ENCODE measurements at places on chromosomes 16 and 17.

DNA sequence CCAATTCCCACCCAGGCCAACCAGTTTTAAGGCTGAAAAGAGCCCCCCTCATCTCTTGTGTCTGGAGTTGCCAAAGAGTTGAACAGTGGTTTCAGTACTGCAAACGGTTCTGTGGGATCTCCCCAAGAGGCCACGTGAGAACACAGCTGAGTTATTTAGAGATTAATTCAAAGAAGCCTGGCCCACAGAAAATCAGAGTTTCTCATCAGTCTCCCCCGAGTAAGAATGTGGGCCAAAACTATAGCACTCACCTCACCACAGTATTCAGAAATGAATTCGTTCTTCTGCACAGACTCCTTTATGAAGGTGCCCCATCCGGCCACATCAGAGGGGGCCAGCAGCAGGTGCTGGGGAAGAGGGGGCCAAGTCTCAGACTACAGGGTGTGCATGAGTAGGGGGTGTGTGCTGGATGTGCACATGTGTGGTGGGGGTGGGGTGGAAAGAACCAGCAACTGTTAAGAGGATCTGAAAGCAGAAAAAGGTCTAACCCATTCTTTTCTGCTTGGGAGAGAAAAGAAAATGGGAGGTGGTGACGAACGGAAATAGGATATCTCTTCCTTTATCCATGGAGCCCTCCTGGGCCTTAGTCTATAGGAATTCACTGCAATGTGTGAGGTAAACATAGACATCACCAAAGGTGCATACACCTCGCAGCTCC is 22.6 kb downstream of the CNTNAP1 start:
- no peak for DNase-seq

DNA sequence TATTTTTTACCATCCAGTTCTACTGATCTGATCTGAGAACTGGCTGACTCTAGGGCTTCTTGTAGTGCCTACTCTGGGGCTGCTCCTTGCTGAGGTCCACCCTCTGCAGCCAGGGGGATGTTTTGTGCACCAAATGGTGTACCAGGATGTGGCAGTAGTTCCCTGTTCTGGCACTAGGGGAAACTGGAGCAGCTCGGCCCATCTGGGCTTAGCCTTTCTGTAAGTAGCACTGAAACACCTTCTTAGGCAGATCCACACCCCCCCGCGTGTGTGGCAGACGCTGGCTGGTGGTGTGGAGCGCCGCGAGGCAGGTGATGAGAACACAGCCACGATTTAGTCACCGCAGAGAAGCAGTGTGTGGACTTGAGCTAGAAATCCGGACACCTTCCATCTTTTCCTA is 17.0 kb downstream of the DUSP14 start:
- DNase-seq: no peak

- no peak for DNase-seq
Measured at GRCh38 chr17:72005332-72006163, 115.3 kb upstream of the SOX9 start.

DNA sequence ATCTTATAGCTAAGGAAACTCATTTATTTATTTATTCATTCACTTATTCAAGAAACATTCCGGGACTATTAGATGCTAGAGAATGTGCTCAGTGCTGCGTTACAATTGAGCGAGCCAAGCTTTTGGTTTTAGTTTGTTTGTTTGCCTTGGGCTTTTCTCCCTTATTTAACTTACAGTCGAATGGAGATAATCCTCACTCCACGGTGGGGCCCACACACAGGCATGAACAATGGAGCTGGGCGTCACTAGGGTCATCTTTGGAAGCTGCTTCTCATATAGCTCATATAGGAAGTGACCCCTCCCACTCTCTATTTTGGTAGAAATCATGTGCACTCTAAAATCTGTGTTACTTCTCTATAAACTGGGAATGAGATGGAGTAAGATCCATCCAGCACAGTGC is 210.0 kb downstream of the TMEM114 start:
- DNase-seq: no peak

DNA sequence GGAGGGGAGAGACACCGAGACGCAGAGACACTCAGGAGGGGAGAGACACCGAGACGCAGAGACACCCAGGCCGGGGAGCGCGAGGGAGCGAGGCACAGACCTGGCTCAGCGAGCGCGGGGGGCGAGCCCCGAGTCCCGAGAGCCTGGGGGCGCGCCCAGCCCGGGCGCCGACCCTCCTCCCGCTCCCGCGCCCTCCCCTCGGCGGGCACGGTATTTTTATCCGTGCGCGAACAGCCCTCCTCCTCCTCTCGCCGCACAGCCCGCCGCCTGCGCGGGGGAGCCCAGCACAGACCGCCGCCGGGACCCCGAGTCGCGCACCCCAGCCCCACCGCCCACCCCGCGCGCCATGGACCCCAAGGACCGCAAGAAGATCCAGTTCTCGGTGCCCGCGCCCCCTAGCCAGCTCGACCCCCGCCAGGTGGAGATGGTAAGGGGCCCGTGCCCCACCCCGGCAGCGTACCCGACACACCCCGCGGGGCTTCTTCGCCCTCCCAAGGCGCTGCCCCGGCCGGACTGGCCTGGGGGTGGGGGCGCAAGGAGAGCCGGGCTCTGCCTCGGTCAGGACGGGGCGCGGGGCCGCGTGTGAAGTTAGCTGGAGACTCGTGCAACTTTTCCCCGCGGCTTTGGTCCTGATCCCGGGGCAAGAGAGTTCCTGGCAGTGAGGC is 427 bp downstream of the PPP1R1B start:
- no peak for DNase-seq

DNA sequence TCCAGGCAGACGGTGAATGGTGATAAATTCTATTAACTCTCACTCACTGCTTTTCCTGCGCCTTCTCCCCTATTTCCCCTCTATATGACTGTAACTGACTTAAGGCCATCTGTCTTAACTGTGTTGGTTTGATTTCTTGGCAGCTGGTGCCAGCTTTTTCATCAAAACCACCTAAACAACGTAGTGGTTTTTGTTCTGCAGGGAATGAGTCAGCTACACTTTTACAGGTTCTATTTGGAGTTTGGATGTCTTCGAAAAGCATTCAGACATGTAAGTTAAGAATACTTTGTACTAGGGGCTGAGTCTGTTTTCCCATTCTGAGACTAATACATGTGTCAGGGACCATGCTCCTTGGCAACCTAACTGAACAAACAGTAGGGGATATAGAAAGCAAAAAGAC is 8.5 kb downstream of the REXO5 start:
- no peak for DNase-seq

- no peak for DNase-seq
Measured at GRCh38 chr17:30360086-30360808, 18.5 kb upstream of the CPD start.

DNA sequence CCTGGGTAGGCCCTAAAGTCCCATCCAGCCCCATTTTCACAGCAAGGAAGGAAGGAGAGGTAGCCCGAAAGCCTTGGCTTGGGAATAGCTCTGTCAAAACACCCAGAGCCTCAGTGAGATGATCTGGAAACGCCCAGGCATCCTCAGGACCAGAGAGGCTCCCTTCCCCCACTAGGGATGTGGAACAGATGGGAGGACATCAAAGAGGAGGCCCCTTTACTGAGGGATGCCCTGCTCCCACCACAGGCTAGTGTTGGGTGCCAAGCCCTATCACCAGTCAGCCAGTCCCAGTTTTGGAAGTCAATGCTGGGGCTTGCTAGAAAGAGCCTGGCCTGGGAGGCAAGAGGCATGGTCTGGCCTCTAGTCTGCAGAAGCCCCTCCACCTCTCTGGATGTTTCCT is 4.7 kb downstream of the TPPP3 start:
- DNase-seq: no peak

GRCh38 chr17:75872434-75873351 is 5.7 kb downstream of the TRIM47 start:
- peak; percentile 29 for DNase-seq

DNA sequence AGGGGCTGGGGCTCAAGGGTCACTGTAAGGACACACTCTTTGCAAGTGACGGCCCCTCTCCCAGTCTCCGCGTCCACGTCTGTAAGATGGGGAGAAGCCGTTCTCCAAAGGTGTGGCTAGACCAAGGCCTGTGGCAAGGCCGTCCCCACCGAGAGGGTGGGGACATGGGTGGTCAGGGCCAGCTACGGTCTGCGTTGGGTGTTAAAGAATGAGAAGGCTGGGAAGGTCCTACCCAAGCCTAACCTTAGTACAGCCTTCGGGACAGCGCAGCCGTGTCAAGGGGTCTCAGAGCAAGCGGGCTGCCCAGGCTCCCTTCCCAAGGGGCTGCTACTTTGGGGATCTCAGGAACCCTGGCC is 1.9 kb downstream of the C1QTNF8 start:
- DNase-seq: no peak

GRCh38 chr17:72677108-72677507 is 415.4 kb downstream of the SLC39A11 start:
- DNase-seq: no peak

- no peak for DNase-seq
Measured at GRCh38 chr17:60902399-60902798, 224.7 kb downstream of the BCAS3 start.

- no peak for DNase-seq
Measured at GRCh38 chr17:80920441-80920840, 71.2 kb upstream of the CHMP6 start.

GRCh38 chr16:22734368-22734767 is 79.6 kb upstream of the HS3ST2 start:
- no peak for DNase-seq

DNA sequence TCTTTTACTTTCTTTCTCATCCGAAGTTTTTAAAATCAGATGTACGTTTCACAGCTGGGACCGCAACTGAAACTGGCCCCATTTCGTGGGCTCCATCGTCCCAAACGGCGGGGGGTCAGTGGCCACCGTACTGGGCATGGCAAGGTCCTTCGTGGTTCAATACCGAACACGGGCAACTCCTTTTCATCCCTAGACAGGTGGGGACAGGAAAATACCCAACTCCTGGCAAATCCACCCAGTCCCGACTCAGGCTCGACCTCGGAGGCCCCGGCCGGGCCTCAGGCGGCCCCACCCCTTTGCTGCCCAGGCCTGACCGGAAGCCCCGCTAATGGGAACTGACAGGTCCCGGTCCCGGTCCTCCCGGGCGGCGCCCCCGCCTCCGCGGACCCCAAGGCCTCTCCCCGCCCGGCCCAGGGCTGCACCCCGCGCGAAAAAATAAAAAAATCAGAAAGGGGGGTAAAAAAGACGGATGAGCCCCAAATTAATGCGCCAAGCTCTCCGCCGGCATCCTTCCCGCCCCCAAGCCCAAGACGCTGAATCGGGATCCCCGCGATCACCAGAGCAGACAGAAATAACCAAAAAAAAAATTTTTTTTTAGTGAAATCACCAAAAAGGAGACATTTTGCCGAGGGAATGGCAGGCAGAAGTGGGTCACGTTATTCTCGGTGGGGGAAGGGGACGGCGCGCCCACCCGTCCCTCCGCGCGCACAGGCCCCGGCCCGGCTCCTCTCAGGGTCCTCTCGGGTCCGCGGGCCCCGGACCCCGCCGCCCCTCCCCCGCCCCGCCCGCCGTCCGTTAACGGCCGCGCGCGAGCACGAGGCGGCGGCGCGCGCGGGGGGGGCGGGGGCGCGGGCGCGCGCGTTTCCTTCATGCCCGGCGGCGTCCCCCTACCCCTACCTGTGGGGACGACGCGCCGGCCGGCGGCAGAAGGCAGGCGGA is 562 bp downstream of the ZC3H7A start:
- no peak for DNase-seq

GRCh38 chr17:50062293-50063243 is 6.7 kb downstream of the ITGA3 start:
- DNase-seq: no peak

DNA sequence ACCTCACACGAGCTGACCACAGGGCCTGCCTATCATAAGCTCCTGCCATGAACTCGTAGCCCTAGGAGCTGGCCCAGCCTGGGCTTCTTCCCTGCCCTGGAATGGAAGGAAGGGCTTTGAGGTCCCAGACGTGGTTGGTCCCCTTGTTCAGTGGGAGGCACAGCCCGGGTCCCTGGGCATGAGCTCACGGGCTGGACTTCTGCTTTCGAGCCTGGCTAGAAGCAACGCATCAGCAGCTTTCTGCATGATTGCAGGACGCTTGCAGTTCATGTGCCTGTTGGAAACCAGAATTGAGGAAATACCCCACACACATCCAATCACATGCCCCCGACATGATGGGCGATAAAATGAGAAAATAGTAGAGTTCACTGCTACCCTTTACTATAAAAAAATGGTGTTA is 293.3 kb downstream of the MAF start:
- DNase-seq: no peak

- peak; percentile 77 for DNase-seq
Measured at GRCh38 chr16:50665128-50665878, 15.8 kb downstream of the SNX20 start.

DNA sequence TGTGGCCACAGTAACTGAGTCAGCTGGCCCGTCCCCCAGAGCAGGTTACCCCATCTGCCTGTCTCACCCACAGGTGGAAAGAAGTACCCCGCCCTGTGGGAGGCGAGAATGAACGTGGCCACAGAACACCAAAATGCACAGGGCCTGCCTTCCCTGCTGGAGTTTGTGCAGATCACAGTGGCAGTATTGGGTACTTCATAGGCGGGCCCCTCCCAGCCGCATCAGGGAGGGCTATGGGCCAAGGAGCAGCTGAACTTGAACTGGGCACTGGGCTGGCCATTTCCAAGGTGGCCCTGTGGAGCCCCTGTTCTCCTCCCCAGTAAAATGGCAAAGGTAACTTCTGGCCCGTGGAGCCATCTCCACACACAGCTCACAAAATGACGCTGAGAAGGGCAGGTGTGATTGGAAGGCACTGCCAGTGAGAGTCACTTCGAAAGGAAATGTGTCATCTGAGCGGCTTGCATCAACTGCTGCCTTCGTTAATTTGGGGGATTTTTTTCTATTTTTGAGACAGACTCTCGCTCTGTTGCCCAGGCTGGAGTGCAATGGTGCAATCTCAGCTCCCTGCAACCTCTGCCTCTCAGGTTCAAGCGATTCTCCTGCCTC is 162.9 kb downstream of the ENGASE start:
- no peak for DNase-seq

DNA sequence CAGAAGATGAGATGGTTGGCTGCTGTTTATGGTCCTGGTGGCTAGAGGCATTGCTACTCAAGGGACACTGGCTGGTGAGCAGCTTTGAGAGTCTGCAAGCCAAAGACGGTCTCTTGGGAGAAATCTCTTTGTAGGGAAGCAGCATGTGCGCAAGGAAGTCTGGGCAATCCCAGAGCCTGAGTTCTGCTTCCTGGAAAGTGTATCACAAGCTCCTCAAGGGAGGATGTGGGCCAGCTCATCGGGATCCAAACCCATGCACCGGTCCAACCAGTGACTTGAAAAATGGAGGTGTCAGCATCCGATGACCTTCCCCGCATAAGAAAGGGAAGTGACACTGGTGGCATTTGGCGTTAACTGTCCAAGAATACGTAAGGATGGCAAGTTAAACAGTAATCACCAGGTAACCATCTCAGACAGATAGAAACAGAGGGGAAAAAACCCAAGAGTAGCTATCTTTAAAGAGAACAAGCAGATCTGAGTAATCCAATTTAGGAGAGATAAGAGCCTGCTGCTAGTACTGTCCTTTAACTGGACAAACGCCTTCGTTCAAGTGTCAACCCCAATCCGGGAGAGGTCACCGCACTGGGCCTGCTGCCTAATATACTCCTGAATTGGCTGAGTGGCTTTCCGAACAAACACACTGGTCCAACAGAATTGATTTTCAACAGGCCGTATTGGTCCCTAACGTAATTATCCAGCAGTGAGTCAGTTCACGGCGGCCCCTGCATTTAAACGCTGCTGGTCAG is 303.0 kb upstream of the ZFHX3 start:
- DNase-seq: no peak
